ENCODE measurements at places on chromosomes 3 and 15.

DNA sequence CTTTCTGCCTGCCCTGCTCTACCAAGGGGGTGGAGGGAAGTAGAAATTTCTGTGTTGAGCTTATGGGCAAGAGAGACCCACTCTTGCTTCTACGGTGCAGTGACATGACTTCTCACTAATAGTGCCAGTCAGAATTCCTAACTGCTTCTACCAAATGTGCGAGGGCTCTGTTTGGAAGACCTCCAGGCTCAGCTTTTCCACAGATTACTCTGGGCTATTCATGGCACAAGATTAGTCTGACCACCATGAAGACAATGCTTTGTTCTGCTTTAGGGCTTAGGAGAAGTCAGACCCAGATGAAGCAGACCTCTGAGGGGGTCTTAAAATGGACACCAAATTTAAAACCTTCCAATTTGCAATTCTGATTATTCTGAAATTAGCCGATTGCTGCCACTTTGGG lies 195.9 kb upstream of the TBC1D5 start:
- no peak for DNase-seq

GRCh38 chr3:79326642-79327041 lies 441.2 kb downstream of the ROBO1 start:
- DNase-seq: no peak

DNA sequence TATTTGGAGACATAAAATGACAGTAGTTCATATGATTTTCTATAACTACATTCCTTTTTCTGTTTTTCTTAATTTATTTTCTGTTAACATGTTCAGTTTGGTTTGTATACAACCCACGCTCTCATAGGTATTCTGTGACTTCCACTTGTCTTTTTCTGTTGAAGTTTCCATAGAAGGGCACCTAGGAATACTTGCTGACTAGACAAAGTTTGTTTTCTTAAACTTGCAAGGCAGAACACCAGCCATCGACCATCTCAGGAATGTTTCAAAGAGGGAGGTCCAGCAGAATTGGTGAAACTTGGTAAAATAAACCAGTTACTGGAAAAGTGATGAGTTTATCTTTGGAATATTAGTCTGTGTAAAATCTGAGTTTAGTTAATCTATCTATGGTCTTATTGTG lies 403.2 kb upstream of the CADM2 start:
- no peak for DNase-seq

DNA sequence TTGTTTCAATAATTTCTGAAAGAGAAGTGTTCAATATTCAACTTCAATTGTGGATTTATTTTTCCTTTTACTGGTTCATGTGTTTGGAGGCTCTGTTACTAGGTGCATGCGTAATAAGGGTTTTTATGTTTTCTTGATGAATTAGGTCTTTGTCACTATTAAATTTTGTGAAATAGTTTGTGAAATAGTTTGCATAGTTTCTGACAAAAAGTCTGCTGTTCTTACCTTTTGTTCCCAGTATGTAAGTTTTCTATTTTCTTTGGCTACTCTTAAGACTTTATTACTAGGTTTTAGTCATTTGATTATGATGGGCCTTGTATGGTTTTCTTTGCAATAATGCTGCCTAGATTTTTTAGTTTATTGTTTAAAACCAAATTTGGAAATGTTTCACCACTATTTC lies 38.0 kb downstream of the MEF2A start:
- DNase-seq: no peak

DNA sequence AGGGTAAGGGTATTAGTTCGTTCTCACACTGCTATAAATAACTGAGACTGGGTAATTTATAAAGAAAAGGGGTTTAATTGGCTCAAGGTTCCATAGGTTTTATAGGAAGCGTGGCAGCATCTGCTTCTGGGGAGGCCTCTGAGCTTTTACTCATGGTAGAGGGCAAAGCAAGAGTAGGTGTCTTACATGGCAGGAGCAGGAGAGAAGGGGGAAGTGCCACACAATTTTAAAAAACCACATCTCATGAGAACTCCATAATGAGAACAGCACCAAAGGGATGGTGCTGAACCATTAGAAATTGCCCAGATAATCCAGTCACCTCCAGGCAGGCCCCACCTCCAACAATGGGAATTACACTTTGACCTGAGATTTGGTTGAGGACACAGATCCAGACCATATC lies 12.2 kb downstream of the RNF111 start:
- DNase-seq: no peak

DNA sequence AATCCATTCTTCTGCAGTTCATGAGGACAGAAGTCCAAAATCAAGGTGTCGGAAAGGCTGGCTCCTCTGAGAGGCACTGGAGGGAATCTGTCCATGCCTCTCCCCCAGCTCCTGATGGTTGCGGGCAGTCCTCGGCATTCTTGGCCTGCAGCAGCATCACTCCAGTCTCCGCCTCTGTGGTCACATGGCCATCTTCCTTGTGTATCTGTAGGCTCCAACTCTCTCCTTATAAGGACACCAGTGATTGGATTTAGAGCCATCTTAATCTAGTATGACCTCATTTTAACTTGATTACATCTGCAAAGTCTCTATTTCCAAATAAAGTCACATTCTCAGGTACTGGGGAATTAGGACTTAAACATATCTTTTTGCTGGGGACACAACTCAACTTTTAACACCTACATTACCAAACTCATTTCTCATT lies 56.0 kb upstream of the FLNB start:
- peak; percentile 56 for DNase-seq

DNA sequence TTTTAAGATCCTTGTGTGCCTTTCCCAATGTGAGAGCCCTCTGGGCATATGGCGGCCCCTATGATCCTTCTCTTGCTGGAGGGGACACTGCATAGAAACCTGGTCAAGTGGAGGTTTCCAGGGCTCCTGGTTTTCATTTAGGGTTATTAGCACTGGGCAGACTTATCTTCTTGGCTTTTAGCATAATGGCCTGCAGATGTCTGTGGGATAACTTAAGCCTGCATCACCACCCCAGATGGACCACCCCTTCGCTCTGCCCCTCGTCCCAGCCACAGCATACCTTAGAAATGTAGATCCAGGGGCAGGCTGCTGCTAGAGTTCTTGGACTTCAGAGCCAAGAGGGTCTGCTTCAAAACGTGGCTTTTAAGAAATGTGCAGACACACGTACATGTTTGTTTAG lies 340.3 kb upstream of the CTDSPL start:
- DNase-seq: no peak

DNA sequence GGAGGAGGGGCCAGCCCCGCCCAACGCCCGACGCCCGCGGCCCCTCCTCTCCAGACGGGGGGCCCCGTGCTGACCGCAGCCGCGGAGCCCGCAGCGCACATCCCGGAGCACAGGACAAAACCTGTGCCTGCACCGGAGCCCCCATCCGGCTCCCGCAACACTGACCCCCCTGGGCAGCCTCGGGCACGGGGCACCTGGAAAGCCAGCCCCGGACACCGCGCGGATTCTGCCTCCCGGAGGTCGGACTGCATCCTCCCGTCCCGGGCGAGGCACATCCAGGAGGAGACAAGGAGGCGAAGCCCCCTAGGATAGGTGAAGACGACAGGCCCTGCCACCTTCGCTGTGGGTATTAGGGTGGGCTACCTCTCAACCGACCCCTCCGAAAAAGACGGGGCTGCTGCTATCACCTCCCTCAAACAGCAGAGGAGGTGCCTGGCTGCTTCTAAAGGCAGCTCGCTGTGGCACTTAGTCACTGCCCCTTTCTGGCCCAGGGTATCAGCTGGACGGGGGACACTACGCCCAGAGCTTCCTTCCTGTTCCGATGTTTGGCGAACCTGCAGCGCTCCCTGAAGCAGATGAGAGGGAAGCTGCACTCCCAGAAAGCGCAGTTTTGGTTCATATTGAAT lies 10.6 kb downstream of the XXYLT1 start:
- no peak for DNase-seq

DNA sequence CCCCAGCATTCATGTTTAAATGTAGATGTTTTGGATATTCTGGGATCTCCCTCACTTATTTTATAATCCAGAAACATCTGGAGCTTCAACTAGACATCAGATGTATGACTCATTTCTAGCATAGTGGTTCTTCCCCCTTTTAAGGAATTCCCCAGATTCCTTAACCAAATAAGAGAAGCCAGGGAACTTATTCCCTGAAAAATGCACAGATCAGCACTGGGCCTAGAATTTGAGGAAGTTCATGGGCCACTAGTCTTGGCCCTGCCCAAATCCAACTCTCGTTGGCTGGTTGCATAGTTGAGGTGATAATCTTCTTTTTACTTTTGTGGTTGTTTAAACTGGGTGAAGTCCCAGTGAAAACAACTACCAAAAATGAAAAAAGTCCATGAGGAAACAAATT lies 20.4 kb downstream of the RARRES1 start:
- no peak for DNase-seq

DNA sequence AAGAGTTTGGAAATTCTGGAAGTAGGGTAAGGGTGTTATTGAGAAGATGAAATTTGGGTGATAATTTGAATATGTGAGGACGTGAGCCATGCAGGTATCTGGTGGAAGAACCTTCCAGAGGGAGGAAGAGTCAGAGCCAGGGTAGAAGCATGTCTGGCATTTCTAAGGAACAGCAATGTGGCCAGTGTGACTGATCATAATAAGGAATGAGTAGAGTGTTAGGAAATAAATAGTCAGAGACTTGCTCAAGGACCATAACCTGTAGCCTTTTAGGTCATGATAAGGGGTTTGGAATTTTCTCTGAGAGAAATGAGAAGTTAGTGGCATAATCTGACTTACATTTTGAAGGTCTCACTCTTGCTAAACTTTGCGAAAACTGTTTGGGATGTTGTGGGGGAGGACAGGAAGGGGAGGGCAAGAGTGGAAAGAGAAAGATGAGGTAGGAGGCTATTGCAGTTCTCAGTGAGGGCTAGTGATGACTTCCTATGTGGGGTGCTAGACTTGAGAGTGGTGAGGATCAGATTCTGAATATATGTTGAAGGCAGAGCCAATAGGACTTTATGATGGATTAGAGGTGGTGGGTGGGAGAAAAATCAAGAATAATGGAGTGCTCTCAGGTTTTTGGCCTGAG lies 568.3 kb downstream of the AGBL1 start:
- no peak for DNase-seq

DNA sequence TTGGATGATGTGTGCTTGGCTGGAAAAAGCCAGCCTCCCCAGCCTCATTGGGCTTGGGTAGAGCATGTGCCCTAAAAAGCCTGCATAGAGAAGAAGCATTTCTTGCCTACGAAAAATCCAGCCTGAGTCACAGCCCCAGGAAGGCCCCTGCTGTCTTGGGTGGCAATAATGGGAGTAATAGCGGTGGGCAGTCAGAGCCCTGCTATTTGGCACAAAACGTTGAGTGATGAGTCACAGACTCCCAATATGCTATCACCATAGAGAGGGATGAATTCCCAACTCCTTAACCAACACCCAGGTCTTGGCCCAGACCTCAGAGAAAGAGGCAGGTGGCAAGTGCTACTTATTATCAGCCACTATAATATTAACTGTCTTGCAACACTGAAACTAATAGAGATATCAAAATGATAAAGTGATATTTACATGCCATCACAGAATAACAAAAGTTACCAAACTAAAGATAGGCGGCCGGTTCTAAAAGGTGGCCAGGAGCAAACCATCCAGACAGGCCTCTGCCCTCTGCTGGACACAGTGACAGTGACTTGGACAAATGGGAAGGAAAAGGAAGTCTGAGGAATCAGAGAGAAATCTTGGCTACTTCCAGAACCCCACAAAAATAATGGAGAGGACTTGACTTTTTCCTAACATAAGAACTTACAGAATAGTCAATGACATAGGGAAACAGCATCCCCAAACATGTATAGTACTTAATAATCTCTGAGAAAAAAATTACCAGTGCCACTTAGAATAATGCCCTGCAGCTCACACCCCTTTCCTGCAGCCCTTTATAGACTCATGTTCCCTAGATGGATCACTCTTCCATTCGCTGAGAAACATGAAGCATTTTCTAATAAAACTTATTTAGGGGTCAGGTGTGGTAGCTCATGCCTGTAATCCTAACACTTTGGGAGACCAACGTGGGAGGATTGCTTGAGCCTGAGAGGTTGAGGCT lies 51.9 kb upstream of the MUC13 start:
- DNase-seq: no peak

- DNase-seq: no peak
These were observed 19.0 kb downstream of the CMTM7 start for GRCh38 chr3:32410367-32411246.

DNA sequence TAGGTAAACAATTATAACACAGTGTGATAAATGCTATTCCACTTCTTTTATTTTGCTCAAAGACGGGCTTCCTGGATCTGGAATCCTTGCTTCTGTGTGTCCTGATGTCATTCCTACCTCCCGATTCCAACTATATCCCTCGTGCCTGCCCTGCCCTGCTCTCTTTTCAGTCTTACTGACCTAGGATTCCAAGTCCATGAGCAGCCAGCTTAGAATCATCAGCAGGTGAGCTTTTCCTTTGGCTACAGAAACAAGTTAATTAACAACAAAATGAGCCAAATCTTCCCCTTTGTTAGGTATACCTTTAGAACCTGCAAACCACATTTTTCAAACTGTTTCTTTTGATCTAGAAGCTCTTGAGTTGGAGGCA lies 21.9 kb upstream of the KPNA1 start:
- DNase-seq: no peak

DNA sequence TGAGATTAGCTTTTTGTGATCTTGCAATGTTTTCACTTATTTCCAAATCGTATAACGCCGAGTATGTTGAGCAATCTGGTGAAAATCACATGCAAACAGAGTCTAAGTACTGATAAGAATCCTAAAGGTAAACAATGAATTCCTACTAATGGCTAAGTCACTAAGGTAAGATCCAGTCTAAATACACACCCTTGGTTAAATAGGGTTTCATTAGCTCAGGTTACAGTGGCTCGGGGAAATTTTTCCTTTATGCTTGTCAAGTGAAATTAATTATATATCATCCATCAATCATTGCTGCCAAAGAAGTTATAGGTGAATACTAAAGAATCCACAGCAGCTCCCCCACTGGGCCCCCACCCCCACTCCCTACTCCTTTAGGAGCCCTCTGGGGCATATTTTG lies 139.3 kb downstream of the SOX2 start:
- DNase-seq: no peak

DNA sequence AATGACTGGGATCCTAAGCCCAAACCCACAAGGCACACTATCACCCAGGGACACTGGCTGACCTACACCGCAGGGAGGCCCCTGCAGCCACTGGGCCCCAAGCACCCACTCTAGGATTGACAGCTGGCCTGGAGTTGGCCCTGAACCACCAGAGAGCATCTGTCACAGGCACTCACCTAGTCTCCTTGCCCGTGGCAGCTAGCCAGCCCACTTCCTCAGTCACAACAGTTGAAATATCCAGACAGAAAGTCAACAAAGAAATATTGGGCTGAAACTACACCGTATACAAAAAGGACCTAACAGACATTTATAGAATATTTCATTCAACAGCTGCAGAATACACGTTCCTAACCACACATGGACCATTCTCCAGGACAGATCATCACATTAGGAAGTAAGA lies 5.2 kb upstream of the SPINK8 start:
- DNase-seq: no peak

- no peak for DNase-seq
These were observed 8.7 kb upstream of the VIPR1 start for GRCh38 chr3:42493798-42494151.

GRCh38 chr3:133295944-133296917 lies 103.6 kb upstream of the BFSP2 start:
- DNase-seq: no peak

DNA sequence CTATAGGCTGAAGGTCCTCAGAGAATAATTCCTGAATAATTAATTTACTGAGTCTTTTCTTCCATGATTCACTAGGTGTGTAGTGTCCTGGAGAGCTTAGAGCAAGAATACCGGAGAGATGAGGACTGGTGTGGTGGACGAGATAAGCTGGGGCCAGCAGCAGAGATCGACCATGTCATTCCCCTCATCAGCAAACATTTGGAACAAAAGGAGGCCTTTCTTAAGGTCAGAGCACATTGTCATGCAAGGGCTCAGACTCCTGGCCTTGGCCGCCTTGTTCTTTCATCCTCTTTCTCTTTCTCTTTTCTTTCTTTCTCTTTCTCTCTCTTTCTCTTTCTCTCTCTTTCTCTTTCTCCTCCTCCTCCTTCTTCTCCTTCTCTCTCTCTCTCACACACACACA lies 291.4 kb upstream of the UMPS start:
- DNase-seq: no peak
